ENCODE measurements at places on chromosomes 11 and 22. TPM values are rescaled to one million over a fixed set of nuclear protein-coding genes. Genes with fewer than 3 reads are reported as not detected.

Gene C1QTNF4
- not detected for total RNA-seq

- no peak for DNase-seq
Measured at GRCh38 chr11:69309631-69310280, 15.8 kb downstream of the MYEOV start.

DNA sequence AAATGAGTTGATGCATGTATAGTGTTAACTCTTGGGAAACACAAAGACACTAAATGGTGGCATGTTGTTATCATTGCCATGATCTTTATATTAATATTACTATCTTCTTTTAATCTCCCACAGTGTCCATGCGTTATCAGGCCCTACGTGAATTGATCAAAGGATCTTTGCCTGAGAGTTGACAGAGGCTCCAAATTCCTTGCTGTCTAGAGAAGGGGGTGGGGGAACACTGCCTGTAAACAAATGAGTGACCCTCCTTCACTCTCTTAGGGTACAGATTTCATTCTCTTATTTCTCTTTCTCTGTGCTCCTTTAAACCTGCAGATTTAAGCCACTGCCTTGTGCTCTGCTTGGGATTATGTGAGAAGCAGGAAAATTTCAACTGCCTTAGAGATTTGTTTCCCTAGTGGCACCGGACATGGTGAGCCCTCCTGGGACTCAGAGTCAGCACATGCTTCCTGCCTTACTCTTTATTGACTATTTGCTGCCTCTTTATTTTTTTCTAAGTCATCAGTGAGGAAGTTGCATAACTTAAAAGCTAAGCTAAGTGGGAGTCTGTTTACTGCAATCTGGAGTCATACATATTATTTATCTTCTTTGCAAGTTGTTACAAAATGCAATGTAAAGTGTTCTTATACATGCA lies 122.9 kb downstream of the MAML2 start:
- DNase-seq = no peak

DNA sequence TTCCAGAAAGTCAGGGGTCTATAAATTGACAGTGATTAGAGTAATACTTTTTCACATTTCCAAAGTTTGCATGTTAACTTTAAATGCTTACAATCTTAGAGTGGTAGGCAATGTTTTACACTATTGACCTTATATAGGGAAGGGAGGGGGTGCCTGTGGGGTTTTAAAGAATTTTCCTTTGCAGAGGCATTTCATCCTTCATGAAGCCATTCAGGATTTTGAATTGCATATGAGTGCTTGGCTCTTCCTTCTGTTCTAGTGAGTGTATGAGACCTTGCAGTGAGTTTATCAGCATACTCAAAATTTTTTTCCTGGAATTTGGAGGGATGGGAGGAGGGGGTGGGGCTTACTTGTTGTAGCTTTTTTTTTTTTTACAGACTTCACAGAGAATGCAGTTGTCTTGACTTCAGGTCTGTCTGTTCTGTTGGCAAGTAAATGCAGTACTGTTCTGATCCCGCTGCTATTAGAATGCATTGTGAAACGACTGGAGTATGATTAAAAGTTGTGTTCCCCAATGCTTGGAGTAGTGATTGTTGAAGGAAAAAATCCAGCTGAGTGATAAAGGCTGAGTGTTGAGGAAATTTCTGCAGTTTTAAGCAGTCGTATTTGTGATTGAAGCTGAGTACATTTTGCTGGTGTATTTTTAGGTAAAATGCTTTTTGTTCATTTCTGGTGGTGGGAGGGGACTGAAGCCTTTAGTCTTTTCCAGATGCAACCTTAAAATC lies 5.3 kb downstream of the MALAT1 start:
- no peak for DNase-seq

Gene KDM4E
- total RNA-seq = not detected

DNA sequence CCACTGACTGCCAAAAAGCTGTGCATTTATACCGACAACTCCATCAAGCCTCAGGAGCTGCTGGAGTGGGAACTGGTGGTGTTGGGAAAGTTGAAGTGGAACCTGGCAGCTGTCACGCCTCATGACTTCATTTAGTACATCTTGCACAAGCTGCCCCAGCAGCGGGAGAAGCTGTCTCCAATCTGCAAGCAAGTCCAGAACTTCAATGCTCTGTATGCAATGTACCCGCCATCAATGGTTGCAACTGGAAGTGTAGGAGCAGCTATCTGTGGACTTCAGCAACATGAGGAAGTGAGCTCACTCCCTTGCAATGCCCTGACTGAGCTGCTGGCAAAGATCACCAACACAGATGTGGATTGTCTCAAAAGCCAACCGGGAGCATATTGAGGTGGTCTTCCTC lies at the start of gene SLC22A25:
Gene SLC22A25, minus strand, starts transcription at position 67 of the 400 bp plus-strand sequence. CDS start 13,947 bp downstream, outside the sequence.
- DNase-seq = no peak

Gene RIMBP3C
- 0.34 TPM for total RNA-seq

Gene DNAJC4
- total RNA-seq = 18.4 TPM

Gene CYB5R2
- 2.8 TPM for total RNA-seq

GRCh38 chr11:3732671-3733436 lies 61.7 kb upstream of the CHRNA10 start:
- no peak for DNase-seq

DNA sequence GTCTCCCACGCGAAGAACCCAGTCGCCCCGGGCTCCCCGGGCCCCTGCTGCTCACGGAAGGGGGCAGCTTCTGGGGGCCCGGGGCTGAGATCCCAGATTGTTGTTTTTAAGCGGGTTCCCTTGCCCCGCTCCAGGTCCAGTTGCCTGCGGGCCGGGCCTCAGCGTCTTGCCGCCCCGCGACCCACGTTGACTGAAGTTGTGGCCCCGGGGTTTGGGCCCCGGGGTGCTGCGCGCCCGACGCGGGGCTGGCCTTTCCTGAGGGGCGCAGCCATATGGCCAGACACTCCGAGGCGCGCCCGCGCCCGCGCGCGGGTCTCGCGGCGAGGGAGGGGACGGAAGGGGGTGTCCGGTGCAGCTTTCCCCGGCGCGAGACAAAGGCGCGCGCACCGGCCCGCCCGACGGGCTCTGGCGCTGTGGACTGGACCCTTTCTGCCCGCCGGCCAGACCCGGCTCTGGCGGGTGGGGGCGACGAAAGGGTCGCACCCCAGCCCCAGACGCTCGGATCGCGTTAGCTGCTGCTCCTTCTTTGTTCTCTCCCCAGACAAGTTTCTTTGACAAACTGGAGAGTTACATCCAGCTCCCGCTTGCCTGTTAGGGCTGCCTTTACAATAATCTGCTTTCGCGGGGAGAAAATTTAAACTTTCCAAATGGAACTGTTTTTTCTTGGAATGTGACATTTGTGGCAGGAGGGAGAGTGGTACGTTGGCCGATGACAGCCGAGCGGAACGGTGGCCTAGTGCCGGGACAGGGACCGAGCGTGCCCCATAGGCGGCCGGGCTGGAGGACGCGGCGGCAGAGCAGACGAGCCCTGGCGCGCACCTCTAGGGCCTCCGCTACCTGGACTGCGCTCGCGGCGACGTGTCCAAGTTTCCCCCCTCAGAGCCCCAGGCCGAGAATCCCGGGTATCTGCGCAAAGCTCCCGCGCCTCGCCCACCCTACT lies 716 bp downstream of the AMOTL1 start:
- no peak for DNase-seq

Gene SGSM1
- 0.64 TPM for total RNA-seq

Gene GPR83
- 0.15 TPM for total RNA-seq

DNA sequence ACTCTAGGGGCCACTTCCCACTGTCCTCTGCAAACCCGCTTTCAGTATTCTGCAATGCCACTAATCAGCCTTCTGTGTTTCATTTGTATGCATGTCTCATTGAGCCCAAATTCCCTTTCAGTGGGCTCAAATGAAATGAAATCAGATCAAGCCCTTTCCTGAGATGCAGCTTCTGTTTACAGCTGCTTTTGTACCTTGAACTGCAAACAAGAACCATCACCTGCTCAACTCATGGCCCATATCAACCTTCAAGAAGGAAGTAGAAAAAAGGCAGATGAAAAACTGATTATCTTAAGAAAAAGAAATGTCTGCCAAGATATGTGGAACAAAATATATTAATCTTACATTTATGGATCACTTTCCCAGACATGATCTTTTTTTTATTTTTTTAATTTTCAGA lies 141.1 kb upstream of the ARHGAP42 start:
- DNase-seq = no peak

Gene CNGA4
- 0.10 TPM for total RNA-seq

DNA sequence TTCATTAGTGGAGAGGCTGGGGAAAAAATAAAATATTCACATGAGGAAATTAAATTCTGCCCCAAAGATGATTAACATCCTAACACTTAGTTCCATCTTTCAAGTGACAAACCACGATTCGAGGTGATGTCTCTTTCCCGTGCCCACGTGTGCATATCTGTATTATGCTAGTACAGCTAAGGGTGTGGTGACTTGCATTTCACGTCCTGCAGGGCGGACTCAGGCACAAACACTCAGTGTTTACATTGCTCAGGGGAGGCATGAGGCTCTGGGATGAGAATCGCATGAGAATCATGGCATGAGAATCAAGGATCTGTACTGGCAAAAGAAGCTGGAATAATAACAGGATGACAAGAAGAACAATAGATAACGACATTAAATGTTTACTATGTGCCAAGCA lies 179.4 kb downstream of the NTM start:
- no peak for DNase-seq

DNA sequence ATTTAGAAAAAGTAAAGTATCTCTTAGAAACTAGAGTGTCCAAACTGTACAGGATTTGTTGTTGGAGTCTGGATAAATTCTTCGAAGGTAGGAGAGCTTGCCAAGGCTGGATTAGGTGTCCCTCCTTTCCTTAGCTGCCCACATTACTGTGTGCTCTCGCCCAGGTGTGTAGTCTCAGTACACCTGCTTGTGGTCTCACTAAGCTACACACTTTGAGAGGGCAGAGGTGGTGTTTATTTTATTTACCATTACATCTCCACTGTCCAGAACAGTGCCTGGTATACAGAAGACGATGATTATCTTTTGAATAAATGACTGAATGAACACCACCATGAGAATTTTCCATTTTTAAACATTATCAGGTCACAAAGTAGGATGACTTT lies 36.5 kb downstream of the VSIG10L2 start:
- no peak for DNase-seq

Gene SSRP1
- 239 TPM for total RNA-seq

DNA sequence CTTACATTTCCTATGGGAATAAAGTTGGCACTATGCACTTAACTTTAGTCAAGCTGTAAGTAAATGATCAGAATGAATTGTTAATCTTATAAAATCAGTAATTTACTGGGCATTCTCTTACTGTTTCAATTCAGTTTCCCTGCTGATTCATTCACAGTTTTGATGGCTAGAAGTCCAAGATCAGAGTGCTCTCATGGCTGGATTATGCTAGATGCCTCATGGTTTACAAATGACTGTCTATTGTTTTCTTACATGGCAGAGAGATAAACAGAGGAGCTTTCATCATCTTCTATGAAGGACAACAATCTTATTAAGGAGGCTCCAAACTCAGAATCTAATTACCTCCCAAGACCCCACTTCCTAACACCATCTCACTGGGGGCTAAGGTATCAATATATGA lies 135.1 kb upstream of the CARD18 start:
- DNase-seq = no peak

Gene SLC22A8
- total RNA-seq = not detected

All from activated T-helper 1 cell treated with anti-CD3 and anti-CD28 coated beads, Interleukin-12 subunit alpha, Interleukin-12 subunit beta, Interleukin-2, Interleukin-4 antibody, amounts not matched to agents 30 ng/mL and 10 ng/mL and 1 ng/mL, durations not matched to agents 14 hours and 24 hours and 36 hours (primary cell).